Naive thymus-derived CD4-positive, alpha-beta T cell (primary cell): ENCODE measurements at places on chromosomes 6 and 20. TPM values are rescaled to one million over a fixed set of nuclear protein-coding genes. Genes with fewer than 3 reads are reported as not detected.

MEI4 gene
- not detected for total RNA-seq

DNA sequence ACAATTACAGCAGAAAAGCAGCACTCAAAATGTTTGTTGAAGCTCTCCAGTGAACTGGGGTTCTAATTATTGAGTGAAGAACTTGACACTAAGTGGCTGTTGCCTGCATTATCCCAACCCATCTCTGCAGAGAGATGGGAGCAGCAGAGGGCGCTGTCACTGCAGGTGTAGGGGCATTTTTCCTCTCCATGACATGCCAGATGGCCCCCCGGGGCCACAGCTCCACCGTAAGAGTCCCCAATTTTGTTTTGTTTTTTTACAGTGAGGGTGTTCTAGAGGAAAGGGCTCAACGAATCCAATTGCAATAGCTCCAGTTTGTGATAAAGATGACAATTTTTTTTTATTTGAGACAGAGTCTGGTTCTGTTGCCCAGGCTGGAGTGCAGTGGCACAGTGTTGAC, 1.9 kb upstream of the FUCA2 start:
- peak; percentile 43 for DNase-seq

XKR7 gene
- not detected for total RNA-seq

ANKEF1 gene
- 6.7 TPM for total RNA-seq

- no peak for DNase-seq
These were observed 128.3 kb downstream of the FOXA2 start for GRCh38 chr20:22456109-22456508.

TRIM39 gene
- total RNA-seq: 26.4 TPM

GABRR1 gene
- total RNA-seq: not detected
